ENCODE measurements at places on chromosomes 3 and 15.

- DNase-seq = no peak
- H3K27ac ChIP-seq = no peak overlapping the region
- H3K4me3 ChIP-seq = no peak overlapping the region
Observed at GRCh38 chr15:76153241-76154197, 93.7 kb downstream of the TMEM266 start.

DNA sequence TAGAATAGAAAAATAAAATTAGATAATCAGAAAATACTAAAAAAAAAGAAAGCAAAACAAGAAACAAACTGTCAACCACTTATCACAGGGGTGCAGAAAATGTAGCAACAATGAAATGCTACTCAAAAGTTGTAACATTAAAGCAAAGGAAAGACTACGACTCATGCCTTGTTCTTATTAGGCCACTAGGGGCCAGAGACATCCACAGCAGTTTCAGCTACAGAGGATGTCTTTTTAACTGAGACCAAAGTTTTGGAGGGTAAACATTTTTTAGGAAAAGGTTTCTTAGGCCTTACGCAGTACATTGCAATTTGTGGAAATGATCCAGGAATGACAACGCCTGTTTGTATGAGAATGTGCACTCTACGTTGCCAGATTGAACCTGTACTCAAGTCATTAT lies 15.4 kb upstream of the CADM2 start:
- H3K36me3 ChIP-seq = no peaks in the 10 kb centered on the region
- no peak for DNase-seq
- no peaks in the 10 kb centered on the region for H3K4me1 ChIP-seq

DNA sequence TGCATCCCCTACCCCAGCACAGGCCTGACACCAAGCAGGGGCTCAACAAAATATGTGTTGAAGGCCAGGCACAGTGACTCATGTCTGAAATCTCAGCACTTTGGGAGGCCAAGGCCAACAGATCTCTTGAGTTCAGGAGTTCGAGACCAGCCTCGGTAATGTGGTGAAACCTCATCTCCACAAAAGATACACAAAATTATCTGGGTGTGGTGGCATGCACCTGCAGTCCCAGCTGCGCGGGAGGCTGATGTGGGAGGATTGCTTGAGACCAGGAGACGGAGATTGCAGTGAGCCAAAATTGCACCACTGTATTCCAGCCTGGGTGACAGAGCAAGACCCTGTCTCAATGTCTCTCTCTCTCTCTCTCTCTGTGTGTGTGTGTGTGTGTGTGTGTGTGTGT lies 30.7 kb upstream of the CYP11A1 start:
- peaks cover 94% of the 10 kb centered on the region for H3K4me1 ChIP-seq
- no peaks in the 10 kb centered on the region for H3K27me3 ChIP-seq
- no peaks in the 10 kb centered on the region for H3K36me3 ChIP-seq
- peak overlapping the region; percentile 100 for H3K27ac ChIP-seq
- peak overlapping the region; percentile 84 for H3K4me3 ChIP-seq
- no peak for DNase-seq

GRCh38 chr3:69819282-69819681 lies 80.0 kb downstream of the MITF start:
- no peak overlapping the region for H3K4me3 ChIP-seq
- H3K27me3 ChIP-seq = no peaks in the 10 kb centered on the region
- no peak for DNase-seq
- no peaks in the 10 kb centered on the region for H3K4me1 ChIP-seq
- H3K27ac ChIP-seq = no peak overlapping the region

DNA sequence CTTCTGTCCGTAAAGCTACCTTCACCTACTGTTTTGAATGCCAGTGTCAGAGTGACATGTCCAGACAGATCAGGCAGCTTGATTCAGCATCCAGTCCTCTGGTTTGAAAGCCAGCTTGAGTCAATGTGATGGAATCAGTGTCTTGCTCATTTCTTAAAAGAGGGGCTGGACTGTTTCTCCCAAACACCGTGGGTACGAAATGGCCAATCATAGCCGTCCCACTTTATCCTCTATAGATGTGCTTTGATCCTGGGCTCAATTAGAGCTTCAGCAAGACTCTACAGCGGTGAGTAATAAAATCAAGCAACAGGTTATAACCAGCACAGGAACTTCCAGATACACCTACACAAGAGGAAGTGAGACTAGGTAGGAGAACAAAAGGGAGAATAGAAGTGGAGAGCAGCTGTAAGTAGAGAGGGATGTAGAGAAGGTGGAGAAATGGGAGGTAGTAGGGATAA lies 17.0 kb upstream of the OR5K1 start:
- no peaks in the 10 kb centered on the region for H3K36me3 ChIP-seq
- no peaks in the 10 kb centered on the region for H3K4me1 ChIP-seq
- no peak overlapping the region for H3K4me3 ChIP-seq

DNA sequence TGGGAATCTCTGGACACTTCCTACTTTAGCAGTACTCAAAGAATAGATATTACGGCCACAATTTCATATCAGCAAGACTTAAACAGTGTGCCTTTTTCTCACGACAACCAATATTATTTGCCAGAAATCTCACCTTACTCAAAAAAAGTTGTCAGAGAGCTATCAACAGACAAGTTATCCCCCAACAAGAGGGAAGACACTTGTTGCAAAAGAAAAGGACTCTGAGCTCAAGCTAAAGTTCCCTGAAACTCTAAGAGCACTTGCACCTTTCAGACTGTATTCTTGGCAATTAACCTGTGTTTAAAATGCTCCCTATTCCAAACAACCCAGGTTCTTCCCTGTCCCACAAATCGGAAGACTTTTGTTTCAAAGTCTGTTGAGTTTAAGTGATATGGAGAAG lies 4.5 kb downstream of the LRIG1 start:
- H3K27ac ChIP-seq = no peak overlapping the region
- H3K4me3 ChIP-seq = no peak overlapping the region
- peaks cover 27% of the 10 kb centered on the region for H3K4me1 ChIP-seq
- no peak for DNase-seq

- no peak overlapping the region for H3K4me3 ChIP-seq
- DNase-seq = no peak
- no peaks in the 10 kb centered on the region for H3K4me1 ChIP-seq
- H3K27ac ChIP-seq = no peak overlapping the region
- peaks cover 9% of the 10 kb centered on the region for H3K36me3 ChIP-seq
Observed at GRCh38 chr3:101646726-101647125, 30.2 kb downstream of the ZBTB11 start.

GRCh38 chr15:45307230-45307924 lies 55.3 kb downstream of the SLC28A2 start:
- peak; percentile 32 for DNase-seq
- no peaks in the 10 kb centered on the region for H3K4me1 ChIP-seq
- H3K27me3 ChIP-seq = peaks cover 53% of the 10 kb centered on the region

GRCh38 chr3:196990601-196991007 lies 22.0 kb upstream of the PIGZ start:
- peaks cover 17% of the 10 kb centered on the region for H3K27me3 ChIP-seq
- H3K4me3 ChIP-seq = no peak overlapping the region
- H3K27ac ChIP-seq = no peak overlapping the region
- DNase-seq = no peak

- H3K27ac ChIP-seq = peak overlapping the region; percentile 3
- H3K36me3 ChIP-seq = no peaks in the 10 kb centered on the region
- peak overlapping the region; percentile 87 for H3K4me3 ChIP-seq
- H3K27me3 ChIP-seq = no peaks in the 10 kb centered on the region
- no peak for DNase-seq
Observed at GRCh38 chr3:18441551-18441950, 16.4 kb upstream of the SATB1 start.

- no peak for DNase-seq
- H3K27me3 ChIP-seq = no peaks in the 10 kb centered on the region
- H3K36me3 ChIP-seq = no peaks in the 10 kb centered on the region
- H3K4me3 ChIP-seq = no peak overlapping the region
- H3K27ac ChIP-seq = no peak overlapping the region
Observed at GRCh38 chr3:64894006-64894405, 206.2 kb upstream of the ADAMTS9 start.
